ENCODE measurements at places on chromosomes 11 and 22.

- DNase-seq: no peak
Observed at GRCh38 chr11:37721485-37721884, 1123.4 kb upstream of the RAG2 start.

GRCh38 chr22:45995405-45996101 lies 18.6 kb upstream of the WNT7B start:
- DNase-seq: no peak

GRCh38 chr22:49576241-49577141 lies 251.2 kb downstream of the BRD1 start:
- DNase-seq: no peak

DNA sequence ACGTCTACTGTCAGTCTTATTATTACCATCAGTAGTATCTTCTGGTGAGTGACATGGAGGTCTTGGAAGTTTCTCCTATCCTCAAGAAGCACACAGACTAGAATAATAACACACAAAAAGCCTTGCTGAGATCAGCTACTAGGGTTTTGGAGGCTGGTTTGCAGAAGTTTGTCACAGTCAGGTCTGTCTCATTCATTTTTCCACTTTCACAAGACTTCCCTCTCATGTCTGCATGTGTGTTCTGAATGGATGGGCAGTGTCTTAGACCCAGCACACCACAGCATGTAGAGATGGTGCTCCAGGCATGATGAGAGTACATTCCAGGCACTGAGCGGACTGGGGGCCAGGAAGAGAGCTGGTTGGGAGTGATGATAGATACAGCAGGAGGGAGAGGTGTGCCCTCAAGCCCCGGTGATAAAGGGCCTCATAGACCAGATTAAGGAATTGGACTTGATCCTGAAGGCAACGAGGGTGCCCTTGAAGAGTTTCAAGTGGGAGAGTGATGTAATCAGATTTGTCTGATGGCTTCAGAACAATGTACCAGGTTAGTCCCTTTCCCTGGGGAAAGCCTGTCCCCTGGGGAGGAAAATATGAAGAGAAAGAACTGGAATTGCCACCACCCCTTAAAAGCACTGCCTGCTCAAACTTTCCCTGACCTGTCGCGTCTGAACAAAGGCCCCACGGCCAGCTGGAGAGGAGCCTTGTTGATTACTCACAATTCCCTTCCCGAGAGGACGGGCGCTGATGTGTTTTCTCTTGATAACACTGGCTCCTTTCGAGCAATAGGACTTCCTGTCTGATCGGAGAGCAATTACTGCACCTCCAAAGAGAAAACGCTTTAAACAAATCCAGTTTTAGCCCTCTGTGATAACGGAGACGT lies 45.1 kb upstream of the LMO2 start:
- no peak for DNase-seq

- no peak for DNase-seq
Observed at GRCh38 chr11:9301720-9302119, 12.7 kb downstream of the TMEM41B start.

DNA sequence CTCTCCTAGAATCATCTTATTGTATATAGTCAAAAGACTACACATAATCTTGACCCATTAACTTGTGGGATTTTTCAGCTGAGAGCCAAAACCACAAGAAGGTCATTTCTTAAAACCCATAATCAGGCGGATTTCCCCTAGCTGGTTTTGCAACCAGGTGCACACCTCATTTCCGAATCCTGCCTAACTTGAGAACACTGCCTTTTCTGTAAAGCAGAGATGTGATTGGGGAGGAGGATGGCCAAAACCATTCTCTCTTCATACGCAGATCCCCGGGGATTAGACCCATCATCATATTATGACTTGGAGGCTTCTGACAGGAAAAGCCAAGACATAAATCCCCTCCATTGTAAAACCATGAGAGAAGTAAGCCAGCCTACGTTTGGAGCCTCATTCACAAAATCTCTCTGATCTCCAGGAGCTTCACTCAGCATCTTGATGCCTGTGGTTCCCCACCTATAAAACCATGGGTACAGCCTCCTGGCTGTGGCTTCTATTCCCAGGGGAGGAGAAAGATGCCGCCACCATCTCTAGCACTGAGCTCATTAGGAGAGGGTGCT lies 191.3 kb downstream of the KIF18A start:
- DNase-seq: no peak

GRCh38 chr22:42202669-42203068 lies 67.8 kb downstream of the TCF20 start:
- no peak for DNase-seq

- no peak for DNase-seq
Observed at GRCh38 chr22:20588843-20589581, 81.6 kb downstream of the MED15 start.

- DNase-seq: no peak
Observed at GRCh38 chr11:68775951-68776388, 24.6 kb upstream of the TESMIN start.

GRCh38 chr11:86980086-86980796 lies 25.0 kb upstream of the FZD4 start:
- no peak for DNase-seq

GRCh38 chr11:95241681-95242081 lies 10.7 kb upstream of the SESN3 start:
- DNase-seq: no peak

DNA sequence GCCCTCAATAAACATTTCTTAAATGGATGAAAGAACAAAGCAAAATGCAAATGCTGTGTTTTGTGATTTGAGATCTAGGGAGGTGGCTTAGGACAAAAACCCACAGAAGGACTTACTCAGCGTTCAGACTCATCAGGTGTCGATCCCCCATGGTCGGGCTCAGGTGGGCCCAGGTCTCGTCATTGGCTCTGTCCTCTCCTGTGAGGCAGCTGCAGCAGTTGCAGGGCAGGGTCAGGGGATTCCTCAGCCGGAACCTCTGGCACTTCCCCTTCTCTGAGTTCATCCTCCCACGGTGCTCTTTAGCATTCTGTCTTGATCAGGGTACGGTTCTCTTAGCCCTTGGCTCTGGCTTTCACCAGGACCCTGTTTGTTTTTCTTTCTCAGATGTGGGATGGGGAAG lies 14.0 kb upstream of the ACR start:
- DNase-seq: no peak

DNA sequence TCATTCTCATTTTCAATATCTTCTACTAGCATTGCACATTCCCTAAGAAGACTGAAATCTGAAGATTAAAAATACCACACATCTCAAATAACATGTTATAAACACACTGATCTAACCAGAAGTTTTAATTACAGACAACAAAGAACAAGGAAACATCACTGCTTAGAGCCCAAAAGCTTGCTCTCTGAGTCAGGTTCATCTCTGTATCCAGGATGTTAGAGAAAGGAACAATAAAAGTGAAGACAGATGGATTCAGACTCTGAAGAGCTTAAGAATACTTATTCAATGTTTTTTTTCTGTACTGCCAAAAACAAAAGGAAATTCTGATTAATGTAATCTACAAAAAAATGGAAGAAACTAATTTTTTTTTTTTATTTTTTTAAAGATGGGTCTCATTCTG lies 16.5 kb downstream of the RDX start:
- DNase-seq: no peak

GRCh38 chr22:29704528-29705285 lies 15.1 kb upstream of the CABP7 start:
- DNase-seq: no peak

GRCh38 chr22:32761251-32761903 lies 40.1 kb upstream of the TIMP3 start:
- DNase-seq: no peak

GRCh38 chr22:27400811-27401210 lies 400.7 kb downstream of the MN1 start:
- DNase-seq: no peak

DNA sequence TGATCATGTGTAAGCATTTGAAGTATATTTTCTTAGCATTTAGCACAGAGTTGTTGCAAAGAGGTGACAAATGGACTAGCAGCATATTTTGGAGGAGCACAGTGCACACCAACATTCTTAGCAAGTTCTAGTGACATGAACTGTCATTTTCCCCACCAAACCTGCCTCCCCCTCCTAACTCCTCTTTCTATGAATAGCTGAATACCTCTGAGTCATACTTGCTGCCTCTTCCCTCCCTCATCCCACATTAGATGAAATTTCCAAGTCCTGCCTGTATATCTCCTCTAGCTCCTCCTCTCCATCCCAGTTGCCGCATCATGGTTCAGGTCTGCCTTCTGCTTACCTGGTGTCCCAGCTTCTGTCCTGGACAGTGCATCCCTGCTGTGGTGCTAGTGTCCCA lies 7.2 kb downstream of the OSBP2 start:
- no peak for DNase-seq

- DNase-seq: no peak
Observed at GRCh38 chr11:62487738-62488551, 58.7 kb downstream of the AHNAK start.

DNA sequence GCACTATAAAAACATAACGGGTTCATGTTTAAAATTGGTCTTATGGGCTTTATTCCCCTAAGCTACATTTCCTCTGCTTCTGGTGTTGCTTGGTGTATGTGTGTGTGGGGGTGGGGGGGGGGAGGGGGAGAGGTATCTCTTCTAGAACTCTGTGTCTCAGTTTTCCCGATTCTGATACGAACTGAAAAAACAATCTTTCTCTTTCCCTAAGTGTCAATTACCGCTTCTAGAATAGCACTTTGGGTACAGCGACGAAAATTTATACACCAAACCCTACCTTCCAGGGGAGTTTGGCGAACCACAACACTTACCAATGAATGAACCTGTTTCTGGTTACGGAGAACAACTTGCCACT lies 636 bp downstream of the NUP160 start:
- DNase-seq: no peak

- no peak for DNase-seq
Observed at GRCh38 chr11:77167111-77167626, 39.1 kb downstream of the MYO7A start.

DNA sequence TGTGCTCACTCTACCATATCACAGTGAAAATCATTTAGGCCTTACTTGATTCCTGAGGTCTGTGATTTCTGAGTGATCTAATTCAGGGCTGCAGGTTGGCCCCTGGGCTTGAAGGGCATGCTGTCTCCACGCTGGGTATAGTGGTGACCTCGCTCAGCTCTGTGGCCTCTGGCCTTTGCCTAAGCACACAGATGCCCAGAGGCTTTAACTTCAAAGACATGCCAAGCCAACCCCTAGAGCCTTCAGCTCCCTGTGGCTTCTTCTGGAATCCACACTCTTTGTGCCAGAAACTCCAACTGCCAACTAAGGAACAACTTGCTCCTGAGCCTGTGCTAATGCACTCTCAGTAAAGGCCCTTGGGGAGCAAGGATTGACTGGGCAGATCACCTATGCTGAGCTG lies 232.6 kb upstream of the MPPED2 start:
- DNase-seq: no peak

DNA sequence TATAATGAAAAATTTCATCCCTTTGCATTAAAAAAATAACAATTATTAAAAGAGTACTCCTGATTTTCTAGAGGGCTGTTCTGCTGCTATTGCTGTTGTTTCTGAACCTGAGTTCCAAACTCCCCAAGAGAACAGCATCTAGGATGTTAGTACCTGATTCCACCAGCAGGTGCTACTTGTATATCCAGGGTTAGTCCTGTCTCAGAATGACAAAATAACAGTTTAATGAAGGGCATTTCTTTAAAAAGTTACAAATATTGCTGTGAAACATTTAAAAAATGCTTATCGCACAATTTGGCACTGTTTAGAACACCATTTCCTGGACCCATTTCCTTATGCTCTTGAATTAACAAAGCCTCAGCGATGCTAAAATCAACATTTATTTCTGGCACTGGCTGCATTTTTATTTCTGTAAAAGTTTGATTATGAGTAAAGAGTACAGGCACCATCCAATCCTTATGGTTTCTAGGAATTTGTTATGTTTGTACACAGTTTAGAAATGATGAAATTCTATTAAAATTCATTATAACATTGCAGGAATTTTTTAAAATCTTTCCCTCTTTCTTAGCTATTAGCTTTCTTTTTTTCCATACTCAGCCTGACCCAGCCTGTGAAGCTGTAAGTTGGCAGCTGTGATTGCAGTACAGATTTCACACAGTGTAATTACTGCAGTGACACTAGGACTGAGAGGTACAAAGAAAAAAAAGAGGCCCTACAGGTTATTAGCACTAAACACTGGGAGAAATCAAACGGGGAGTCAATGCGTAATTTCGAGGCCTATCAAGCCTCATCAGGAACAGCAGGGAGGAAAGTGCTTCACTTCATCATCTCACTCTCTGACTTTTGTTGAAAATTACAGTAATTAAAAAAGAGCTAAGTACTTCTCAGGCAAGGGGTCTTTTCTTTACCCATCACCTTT lies 208.8 kb downstream of the DCDC1 start:
- no peak for DNase-seq

- no peak for DNase-seq
Observed at GRCh38 chr11:111265421-111265820, 19.9 kb downstream of the POU2AF2 start.

DNA sequence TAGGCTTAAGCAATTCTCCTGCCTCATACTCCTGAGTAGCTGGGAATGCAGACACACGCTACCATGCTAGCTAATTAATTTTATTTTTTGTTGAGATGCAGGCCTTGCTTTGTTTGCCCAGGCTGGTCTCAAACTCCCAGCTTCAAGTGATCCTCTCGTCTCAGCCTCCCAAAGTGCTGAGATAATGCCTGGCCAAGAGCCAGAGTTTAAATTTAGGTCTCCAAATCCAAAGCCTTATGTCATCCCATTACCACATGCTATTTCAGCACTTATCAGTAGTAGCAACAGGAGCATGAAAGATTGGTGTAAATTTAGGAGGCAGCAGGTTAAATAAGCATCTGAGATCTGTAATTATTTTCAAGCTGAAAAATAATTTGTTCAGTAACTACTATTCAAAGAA lies 326.1 kb upstream of the ANO5 start:
- no peak for DNase-seq

DNA sequence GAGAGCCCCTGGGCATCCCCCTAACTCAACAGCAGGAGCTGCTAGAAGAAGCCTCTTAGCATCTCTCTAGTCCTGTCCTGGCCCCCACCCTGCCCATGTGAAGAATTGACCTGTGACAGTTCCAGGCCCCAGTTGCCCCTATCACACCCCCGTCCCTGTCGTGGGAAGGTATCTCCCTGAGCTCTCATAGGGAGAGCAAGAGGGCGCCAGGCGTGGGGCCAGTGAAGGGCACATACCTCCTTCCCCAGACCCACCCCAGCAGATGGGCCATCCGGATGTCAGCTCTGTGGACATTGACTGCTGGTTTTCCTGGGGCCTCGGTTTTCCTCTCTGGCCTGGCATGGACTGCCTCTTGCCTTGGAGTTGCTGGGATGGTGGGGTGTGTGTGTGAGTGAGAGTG lies 29.5 kb downstream of the CD82 start:
- DNase-seq: no peak

DNA sequence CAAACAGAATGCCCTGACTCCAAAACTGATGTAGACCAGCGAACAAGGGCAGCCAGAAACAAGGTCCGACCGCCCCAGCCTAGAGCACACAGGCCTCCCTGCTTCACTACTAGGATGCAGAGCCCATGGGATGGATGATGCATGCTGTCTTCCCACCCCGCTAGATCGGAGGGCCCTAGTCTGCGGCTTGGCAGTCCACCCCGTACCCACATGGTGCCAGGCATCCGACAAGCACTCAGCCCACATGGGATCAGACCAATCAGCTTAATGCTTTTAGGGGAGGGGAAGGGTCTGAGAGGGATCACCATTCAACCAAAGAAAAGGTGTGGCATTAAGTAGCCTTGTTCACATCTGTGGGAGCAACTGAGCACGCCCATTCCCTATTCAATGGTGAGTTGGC lies 30.6 kb downstream of the PISD start:
- no peak for DNase-seq
